ENCODE measurements at places on chromosomes 12 and 14. TPM values are rescaled to one million over a fixed set of nuclear protein-coding genes. Genes with fewer than 3 reads are reported as not detected.

TMTC2 gene
- 1.0 TPM for total RNA-seq

RAD52 gene
- total RNA-seq, result 9.9 TPM

SLCO1B1 gene
- total RNA-seq, result 0.63 TPM

MAP3K9 gene
- total RNA-seq, result 7.1 TPM

GUCY2C gene
- not detected for total RNA-seq

LRP1-AS gene
- not detected for total RNA-seq

SCNN1A gene
- 25.5 TPM for total RNA-seq

ITGB7 gene
- 0.58 TPM for total RNA-seq

SOAT2 gene
- 0.10 TPM for total RNA-seq

LYZ gene
- total RNA-seq, result 0.05 TPM

CTSG gene
- total RNA-seq, result not detected

C14orf132 gene
- total RNA-seq, result 6.4 TPM

RHOJ gene
- not detected for total RNA-seq

MSRB3 gene
- total RNA-seq, result 22.8 TPM

BLOC1S1 gene
- total RNA-seq, result 160 TPM

LMO3 gene
- total RNA-seq, result not detected

ART4 gene
- total RNA-seq, result not detected

MMP19 gene
- total RNA-seq, result 0.62 TPM

OVCH1 gene
- total RNA-seq, result not detected

CCDC196 gene
- total RNA-seq, result not detected

CABP1 gene
- 0.10 TPM for total RNA-seq

KLHL33 gene
- total RNA-seq, result not detected

MGP gene
- not detected for total RNA-seq

PRR4 gene
- 1.6 TPM for total RNA-seq

NGDN gene
- 59.7 TPM for total RNA-seq

CCDC63 gene
- total RNA-seq, result 0.03 TPM

TMEM132C gene
- not detected for total RNA-seq

KSR2 gene
- 0.59 TPM for total RNA-seq

DMAC2L gene
- 11.4 TPM for total RNA-seq

KRR1 gene
- 56.3 TPM for total RNA-seq

EIF4B gene
- 222 TPM for total RNA-seq

PRH2 gene
- not detected for total RNA-seq

STRAP gene
- total RNA-seq, result 194 TPM

CLEC14A gene
- total RNA-seq, result not detected

EML5 gene
- 0.40 TPM for total RNA-seq

KERA gene
- not detected for total RNA-seq

CEBPE gene
- total RNA-seq, result 0.08 TPM

CEP290 gene
- total RNA-seq, result 7.3 TPM

COPZ1 gene
- 232 TPM for total RNA-seq

TTC8 gene
- total RNA-seq, result 35.7 TPM

KCNC2 gene
- total RNA-seq, result not detected

KLRB1 gene
- not detected for total RNA-seq

MGST1 gene
- 754 TPM for total RNA-seq

RDH12 gene
- 0.05 TPM for total RNA-seq

KCNK10 gene
- not detected for total RNA-seq

LBHD2 gene
- total RNA-seq, result not detected

PTPRB gene
- total RNA-seq, result 0.69 TPM

RIC8B gene
- total RNA-seq, result 9.9 TPM

PTPN6 gene
- 12.7 TPM for total RNA-seq

CIROP gene
- total RNA-seq, result not detected

POLR3B gene
- 4.8 TPM for total RNA-seq

MIP gene
- total RNA-seq, result not detected

OR4E2 gene
- not detected for total RNA-seq

RFLNA gene
- total RNA-seq, result not detected

CELA1 gene
- not detected for total RNA-seq

ADAM21 gene
- total RNA-seq, result not detected

PTHLH gene
- total RNA-seq, result 13.2 TPM

KLRD1 gene
- total RNA-seq, result not detected
